HuH-7.5 (cell line): ENCODE measurements at places on chromosomes 1 and 21.

DNA sequence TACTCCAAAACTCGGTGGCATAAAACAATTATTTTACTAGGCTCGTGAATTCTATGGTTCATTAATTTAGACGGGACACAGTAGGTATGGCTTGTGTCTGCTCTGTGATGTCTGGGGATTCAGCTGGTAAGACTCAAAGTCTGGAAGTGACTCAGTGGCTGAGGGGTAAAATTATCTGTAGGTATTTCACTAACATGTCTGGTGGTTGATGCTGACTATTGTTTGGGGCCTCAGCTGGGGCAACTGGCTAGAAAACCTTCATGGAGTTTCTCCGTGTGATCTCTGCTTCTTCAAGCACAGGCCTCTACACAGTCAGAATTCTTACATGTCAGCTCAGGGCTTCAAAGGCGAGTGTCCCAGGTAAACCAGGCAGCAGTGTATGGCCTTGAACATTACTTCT lies 41.2 kb upstream of the KLF17 start:
- no peak for DNase-seq

- no peak for DNase-seq
Measured at GRCh38 chr1:234373959-234374254, 651 bp downstream of the COA6 start.

DNA sequence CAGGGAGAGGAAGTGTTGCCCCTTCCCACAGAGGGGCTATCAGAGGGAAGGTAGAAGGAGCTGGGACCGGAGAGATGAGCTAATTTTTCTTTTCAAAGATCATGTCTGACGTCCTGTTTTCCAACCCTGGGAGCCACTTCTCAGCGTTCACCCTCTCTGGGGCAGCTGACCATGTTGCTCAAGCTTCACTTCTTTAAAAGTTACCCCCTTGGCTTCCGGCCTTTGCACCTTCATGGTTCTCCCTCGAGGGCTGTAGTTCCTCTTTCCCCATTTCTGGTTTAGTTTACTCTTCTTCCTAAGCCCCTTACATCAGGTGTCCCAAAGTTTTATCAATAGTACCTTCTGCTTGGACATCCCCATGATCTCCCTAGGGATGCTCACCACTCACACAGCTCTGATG lies 23.8 kb upstream of the CSF1 start:
- no peak for DNase-seq

DNA sequence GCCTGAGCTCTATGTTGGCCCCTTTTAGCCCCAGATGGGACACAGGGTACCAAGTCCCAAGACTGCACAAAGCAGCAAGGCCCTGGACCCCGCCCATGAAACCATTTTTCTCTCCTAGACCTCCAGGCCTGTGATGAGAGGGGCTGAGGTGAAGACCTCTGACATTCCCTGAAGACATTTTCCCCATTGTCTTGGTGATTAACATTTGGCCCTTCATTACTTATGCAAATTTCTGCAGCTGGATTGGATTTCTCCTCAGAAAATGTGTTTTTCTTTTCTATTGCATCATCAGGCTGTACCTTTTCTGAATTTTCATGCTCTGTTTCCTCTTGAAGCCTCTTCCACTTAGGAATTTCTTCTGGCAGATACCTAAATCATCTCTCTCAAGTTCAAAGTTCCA lies 8.2 kb upstream of the PSMA5 start:
- DNase-seq, result no peak

- DNase-seq, result no peak
Measured at GRCh38 chr1:11535761-11536572, 57.0 kb downstream of the DISP3 start.

DNA sequence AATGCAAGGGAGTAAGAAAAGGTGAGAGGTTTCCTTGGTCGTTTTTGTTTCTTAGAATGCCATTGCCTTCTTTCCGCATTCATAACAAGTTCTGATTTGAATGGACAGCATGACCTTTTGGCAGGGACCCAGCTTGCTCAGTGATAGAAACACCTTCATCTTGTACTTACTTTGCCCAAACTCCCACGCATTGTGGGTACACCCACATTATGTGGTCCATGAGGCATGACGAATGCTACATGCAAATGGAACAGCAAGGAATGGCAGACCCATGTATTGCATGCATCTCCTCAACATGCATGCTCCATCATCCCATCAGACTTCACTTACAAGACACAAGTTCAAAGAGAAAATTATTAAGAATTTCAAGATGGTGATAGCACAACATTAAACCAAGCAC lies 102.8 kb downstream of the CDC7 start:
- no peak for DNase-seq

DNA sequence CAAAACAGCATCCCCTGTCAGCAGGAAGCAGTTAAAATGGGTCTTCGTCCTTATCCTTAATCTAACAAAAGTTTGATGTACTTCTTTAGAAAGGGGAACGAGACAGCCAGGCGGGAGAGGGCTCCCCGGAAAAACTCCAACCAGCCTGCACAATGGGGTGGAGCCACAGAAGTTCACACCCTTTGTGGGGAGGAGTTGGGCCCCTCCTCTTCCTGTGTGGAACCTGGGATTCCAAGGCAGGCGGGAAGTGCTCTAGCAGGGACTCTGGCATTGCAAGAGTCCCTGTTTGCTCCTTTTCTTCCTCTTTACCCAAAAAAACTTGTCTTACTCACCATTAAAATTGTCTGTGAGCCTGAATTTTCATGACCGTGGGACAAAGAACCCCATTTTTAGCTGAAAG lies 47.7 kb downstream of the FCRL5 start:
- no peak for DNase-seq

GRCh38 chr1:194225821-194226220 lies 1039.4 kb upstream of the B3GALT2 start:
- no peak for DNase-seq

DNA sequence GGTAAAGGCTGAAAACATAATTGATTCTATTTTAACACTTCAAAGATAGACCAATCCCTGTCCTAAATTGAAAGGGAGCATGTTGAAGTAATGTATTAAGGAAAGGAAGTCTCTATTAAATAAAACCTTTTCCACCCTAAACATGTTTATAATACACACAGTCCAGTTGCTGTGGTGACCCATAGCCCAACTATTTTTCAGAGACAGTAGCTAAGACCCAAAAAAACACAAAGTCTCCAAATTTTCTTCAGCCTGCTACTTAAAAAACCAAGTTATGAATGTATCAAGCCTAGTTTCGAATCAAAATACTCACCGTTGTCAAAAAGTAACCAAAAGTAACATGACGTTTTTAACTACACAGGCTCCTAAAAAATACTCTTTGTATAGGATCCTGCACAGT lies 1.6 kb downstream of the ELK4 start:
- no peak for DNase-seq

DNA sequence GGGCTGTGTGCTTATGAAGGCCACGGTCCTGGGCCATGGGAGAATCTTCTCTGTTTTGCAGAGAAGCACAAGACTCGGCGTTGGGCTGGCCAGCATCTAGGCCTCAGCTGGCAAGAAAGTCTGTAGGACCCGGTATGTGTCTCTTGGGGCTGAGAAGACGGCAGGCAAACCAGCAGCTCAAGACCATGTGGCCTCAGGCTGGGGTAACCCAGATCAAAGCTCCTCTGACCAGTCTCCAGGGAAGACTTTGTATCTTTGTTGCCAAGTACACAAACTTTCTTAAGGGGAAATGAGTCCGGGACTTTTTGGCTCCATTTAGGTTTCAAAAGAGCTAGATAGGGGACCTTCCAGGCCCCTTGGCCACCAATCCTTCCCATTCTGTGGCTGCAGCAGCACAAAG lies 60.1 kb downstream of the PTP4A2 start:
- DNase-seq, result no peak
